ENCODE measurements at places on chromosomes 5 and 9.

DNA sequence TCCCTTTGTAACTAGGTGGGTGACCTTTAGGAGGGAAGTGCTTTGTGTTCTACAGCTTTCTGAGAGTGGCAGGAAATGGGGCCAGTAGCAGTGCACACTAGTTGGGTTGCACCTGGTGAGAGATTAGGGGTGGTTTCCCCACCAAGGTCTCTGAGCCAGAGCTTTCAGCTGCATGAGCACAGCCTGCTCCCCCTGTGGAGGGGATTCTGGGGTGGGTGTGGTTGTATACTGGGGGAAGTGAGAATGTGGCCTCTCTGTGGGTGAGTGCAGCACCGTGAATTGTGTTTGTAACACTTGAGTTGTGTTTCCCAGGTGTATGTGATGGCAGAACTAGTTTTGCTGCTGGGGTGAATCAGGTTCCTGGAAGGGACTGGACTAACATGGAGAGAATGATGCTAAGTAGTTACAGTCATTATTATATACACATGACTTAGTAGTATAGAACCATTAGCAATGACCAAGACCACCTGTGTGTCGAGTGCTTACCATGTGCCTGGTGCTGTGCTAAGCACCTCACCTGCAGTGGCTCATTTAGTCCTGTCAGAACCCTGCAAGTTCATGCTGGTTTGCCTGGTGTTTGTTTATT, 11.8 kb upstream of the CXXC5 start:
- DNase-seq = peak; percentile 52

DNA sequence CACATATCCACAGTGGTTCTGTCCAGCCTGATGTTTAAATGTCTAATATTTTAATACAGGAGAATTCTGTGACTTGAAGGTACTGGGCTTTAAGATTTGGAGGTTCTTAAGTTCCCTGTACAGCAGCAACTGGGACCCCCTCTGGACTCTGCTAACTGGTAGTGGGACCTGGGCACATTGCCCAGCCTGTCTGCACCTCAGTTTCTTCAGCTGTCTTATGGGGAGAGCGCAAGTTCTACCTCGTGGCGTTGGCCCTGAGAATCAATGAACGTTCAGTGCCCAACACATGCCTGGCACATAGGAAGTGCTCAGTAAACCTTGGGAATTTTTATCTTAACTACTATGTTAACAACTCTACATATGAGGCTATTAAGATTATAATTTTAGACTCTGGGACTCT, 1.4 kb downstream of the SLC2A6 start:
- no peak for DNase-seq

DNA sequence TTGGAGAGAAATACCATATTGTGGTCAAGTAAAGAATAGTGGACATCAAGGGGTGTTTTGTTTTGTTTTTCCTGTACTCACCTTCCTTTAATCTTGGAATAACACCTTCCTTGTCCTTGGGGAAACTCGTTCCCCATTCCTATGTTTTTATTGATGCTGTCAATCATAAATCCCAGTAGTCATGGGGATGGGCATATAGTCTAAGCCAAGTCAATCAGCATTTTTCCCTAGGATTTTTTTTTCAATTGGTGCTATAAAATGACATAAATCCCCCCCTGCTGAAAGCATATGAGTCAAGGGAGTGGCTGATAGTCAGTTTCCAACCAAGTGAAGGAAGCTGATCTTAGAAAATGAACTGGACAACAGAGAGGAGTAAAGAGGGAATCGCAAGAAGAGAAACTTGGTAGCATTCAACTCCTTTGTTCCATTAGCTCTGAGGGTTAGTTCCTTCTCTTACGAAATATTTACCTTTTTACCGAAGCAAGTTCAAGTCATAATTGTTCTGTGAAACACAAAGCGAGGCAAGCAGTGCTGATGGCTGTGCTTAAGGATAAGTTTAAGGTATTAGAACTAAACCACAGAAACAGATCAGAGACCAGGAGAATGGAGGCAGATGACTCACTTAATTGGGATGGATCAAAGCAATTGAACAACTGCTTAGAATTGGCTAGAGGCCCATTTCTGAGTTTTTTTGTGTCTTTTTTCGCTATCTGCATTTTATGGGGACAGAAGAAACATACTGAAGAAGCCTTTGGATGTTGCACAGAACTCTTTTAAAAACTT, 218.6 kb downstream of the SEMA6A start:
- no peak for DNase-seq

GRCh38 chr5:172163346-172163745, 24.7 kb downstream of the STK10 start:
- DNase-seq = no peak

DNA sequence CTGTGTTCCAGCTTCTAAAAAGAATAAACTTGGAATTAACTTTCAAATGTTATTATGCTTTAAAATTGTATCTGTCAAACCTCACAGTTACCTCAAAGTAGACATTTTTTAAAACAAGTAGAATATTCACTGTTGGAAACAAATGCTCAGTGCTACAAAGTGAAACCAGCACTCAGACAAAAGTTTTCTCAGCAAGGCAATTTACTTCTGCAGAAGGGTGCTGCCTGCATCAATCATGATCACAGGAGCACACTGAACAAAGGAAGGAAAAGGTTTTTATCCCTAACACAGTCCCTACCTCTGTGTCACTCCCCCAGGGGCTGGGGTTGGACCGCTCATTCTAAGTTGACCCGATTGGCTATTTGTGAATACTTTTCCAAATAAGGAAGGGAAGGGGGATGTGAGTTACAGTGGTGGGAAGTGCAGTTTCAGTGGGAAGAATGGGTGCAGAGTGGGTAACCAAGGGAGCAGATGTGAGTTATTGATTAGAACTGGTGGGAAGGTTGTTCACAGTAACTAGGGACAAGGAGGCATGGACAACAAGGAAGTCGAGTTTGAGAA, 63.0 kb upstream of the CDK20 start:
- no peak for DNase-seq

GRCh38 chr5:78958672-78959445, 26.3 kb downstream of the ARSB start:
- no peak for DNase-seq

DNA sequence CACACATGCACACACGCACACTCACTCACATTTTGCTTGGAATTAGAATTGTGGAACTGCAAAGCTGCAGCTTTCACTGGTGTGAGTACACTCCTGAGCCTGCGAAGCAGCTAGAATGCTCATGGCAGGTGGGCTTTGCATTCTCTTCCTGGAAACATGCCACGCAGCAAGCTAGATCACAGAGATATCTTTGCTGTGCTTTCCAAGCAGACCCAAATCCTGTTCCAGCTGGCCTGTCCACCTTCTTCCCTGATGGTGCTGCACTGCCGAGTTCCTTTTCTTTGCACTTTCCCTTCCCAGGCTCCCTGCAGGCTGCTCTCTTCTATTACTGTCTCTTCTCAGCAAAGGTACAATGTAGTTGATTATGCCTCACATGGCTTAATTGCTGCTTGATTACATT, 92.7 kb upstream of the CKMT2 start:
- no peak for DNase-seq

DNA sequence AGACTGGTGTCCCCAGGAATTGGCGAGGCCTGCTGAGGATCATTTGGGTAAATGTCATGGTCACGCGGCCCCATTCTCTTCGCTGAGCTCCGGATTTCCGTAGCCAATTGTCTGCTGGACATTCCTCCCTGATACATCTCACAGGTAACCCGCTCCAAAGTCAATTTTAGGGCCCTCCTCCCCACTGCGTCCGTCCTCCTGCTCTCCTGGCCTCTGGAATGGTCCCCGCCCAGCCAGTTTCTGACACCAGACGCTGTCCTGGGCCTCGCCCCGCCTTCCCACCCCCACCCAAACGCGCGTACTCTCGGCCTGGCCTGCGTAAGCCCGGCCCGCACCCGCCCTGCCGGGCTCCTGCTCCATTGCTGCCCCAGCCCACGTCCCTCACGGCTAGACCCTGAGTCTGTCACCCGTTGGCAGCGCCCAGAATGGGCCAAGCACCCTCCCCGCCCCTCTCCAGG, 202.0 kb downstream of the AUH start:
- no peak for DNase-seq

DNA sequence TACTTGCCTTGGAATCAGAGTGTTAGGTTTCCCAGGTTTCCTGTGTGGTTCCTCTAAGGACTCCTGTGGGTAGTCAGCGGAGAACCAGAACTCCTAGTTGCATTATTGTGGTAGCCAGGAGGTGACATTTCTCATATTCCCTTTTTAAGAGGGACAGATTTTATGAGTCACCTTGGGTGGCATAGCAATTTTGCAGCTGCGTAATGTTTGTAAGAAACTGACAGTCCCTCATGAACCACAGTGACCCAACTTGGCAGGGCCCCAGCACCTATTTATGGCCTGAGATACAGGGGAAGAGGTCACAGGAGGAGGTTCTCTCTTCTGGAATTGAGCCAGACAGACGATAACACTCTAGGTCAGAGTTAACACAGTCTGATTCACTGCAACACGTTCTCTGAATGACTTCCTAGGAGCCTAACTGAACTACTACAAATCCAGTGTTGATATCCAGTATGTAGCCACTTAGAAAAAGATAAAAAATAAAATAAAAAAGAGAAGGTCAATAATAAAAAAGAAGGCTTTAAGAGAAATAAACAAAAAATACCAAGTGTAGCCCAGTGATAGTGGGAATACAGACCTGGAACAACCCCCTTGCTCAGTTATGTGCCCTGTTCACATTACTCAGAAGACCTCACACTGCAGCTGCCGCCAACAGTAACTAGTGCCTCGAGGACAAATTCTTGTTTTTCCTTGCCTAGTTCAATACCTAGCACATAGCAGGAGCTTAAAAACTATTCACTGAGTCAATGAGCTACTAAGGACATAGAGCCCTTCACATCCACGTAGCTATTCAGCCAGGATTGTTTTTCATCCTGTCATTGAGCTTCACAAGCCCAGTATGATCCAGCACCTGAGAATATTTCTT, 50.7 kb upstream of the VLDLR start:
- DNase-seq = no peak

- no peak for DNase-seq
Measured at GRCh38 chr9:26066237-26066636, 388.0 kb upstream of the TUSC1 start.

GRCh38 chr5:1743769-1744085, 55.9 kb downstream of the MRPL36 start:
- no peak for DNase-seq

DNA sequence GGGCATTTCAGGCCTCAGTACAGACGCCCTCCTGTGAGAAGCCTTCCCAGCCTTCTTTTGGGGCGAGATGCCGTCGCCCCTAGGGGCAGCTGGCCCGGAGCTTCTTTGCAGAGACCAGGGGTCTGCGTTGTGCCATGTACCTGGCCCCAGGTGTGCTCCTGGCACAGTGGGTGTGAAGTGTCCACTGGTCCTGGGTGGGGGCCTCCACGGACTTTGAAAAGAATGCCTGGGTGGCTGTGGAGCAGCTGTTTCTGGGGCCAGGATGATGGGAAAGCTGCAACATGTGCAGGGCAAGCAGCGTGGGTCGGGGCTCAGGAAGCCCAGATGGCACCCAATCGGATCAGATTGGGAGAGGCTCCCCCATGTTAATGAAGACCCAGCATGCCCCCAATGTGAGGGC, 47.8 kb downstream of the WNK2 start:
- DNase-seq = no peak

DNA sequence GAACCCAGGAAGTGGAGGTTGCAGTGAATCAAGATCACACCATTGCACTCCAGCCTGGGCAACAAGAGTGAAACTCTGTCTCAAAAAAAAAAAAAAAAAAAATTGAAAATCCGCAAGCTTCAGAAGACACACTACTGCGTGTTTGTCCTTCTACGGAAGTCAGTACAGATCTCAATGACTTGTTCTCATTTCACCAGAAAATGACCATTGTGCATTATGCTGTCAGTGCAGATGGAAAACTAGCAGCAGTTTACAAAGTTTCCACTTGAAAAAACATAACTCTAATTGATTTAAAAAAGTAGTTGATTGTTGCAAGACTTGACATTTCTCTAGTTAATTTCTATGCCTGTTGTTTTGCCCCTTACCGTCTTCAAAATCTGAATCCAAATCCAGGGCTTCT, 298.0 kb upstream of the DMRT1 start:
- DNase-seq = no peak

DNA sequence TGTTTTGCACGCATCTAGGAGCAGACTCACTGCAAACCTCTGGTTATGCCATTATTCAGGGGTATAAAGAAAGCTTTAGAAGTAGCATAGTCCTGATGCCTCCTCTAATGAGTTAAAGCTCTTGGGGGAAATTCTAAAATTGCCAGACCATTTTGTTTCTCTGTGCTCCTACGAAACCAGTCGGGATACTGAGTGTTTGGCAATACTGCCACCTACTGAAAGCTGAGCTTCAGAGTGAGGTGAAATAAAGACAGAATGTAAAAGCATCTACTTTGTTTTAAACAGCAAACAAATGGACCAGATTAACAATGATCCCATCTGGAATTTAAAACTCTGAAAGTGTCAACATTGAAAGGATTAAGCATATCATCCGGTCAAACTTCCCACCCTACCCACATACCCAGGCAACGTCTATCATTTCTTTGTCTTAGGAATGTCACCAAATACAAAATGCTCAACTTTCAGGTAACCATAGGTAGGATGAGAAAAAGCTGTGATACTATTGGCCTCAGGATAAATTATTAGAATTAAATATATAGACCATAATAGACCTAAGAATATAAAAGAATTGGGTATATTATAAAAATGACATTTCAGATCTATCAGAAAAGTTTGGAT, 77.8 kb upstream of the SHISAL2B start:
- DNase-seq = no peak

Measured in stimulated activated CD4-positive, alpha-beta T cell treated with anti-CD3 and anti-CD28 coated beads, Interleukin-4, amount 100 ng/mL, for 24 hours (primary cell).